ENCODE measurements at places on chromosomes 3 and 15.

DNA sequence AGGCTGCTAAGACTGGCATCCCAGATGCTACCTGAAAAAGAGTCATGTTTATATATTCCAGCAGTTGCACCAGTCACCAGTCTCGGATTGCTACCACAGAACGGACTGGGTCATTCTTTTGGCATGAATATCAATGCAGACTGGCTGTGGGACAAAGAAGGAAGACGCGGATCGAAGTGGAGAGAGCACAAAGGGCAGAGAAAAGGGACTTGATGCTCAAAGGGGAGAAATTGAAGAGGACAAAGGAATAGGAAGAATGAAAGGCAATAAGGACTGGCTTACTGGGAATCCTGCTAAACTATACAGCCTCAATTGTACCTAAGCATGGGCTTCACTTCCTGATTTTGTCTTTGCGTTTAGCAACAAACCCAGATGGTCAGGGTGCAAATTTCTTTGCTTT, 15.3 kb upstream of the DIS3L start:
- no peak for DNase-seq

- DNase-seq = no peak
Measured at GRCh38 chr3:17136136-17136721, 251.5 kb downstream of the PLCL2 start.

- no peak for DNase-seq
Measured at GRCh38 chr15:89963301-89964231, 37.6 kb upstream of the ZNF710 start.

DNA sequence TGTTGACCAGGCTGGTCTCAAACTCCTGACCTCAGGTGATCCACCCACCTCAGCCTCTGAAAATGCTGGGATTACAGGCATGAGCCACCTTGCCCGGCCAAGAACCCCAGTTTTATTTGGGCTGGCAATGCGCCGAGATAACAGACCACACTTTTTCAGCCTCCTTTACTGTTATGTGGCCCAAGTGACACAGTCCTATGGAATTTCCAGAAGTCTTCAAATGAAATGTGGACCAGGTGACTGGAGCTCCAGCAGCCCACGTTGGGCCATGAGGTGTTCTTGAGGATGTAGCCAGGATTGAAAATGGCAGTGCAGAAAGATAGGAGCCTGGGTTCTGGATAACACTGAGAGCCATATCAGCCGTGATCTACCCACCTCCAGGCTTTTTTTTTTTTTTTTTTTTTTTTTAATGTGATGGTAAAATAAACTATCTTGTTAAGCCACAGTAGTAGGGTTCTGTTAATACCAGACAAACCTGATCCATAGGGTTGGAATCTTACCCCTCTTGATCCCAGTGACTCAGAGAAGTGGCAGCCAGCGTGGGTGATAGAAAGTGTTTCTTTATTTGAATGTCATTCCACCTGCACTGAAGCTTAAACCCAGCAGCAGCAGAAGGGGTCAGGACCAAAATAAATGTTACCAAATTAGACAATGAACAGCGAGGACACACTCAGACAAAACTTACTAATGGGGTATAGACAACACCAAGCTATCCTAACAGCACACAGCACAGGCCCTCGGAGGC, 55.6 kb downstream of the LHFPL4 start:
- no peak for DNase-seq

DNA sequence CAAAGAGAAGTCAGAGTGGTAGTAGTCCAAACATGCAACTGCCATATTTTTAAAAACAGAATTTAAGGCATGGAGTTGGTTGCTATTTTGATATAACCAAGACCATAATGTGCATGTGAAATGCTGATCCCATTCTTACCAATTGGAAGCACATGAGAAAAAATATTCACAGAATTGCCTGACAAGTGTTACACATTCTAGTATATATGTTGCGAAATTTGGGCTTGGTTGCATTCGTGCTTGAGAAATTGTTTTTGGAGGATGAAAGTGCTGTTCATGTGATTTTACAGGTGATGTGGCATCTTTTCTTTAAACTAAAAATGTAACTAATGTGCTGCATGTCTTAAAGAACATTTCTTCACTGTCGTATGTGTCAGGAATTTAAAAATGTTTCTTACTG, 199.7 kb downstream of the CHL1 start:
- no peak for DNase-seq

- DNase-seq = no peak
Measured at GRCh38 chr3:23646184-23646920, 159.4 kb upstream of the UBE2E1 start.

DNA sequence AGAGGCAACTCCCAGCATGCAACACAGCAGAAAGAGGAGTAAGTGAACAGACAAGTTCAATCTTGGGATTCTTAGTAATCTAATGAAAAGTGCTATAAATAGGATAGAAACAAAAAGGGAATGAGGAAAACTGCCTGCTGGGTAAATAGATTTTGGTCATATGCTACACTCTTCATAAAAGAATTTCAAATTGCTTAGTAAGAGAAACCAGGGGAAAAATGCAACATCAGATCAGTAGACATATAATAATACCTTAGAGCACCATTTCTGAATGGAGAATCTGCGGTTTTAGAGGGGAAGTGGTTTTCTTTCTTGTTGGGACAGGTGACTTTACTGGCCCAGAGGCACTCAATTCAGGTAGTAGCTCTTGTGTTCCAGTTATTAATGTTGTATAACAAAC, 13.4 kb upstream of the TBC1D5 start:
- DNase-seq = no peak

GRCh38 chr3:122800031-122800430, 5.2 kb downstream of the SLC49A4 start:
- DNase-seq = no peak

GRCh38 chr3:167712445-167712844, 22.2 kb downstream of the PDCD10 start:
- no peak for DNase-seq

GRCh38 chr15:38128341-38128781, 124.3 kb upstream of the SPRED1 start:
- DNase-seq = no peak

DNA sequence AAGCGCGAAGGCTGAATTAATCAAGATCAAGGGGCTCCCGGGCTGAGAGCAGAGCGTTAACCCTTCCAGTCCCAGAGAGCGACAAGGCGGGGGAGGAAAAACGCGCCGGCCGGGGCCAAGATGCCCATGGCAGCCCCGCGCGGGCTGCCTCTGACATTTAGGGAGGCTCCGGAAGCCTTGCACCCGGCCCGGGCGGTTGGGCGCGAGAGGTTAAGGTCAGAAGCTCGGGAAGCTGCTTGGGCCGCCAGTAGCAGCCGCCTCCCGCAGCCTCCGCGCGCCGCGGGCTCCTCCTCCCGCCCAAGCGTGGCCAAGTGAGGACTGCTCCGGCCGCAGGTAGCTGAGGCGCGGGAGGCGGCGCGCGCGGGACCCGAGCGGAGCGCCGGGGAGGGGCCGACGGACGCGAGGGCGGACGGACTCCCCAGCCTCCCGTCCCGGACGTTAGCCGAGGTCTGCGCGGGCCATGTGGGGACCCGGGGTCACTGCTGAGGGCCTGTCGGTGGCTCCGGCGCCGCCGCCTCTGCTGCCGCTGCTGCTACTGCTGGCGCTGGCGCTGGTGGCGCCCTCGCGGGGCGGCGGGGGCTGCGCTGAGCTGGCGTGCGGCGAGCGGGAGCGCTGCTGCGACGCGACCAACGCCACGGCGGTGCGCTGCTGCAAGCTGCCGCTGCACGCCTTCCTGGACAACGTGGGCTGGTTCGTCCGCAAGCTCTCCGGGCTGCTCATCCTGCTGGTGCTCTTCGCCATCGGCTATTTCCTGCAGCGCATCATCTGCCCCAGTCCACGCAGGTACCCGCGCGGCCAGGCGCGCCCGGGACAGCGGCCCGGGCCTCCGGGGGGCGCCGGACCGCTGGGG, at the start of gene C3orf80:
TSS of gene C3orf80 (plus strand) at position 247 of the 850 bp plus-strand sequence. CDS start at position 461, 214 bp downstream.
- no peak for DNase-seq

GRCh38 chr15:67762610-67763368, 62.5 kb upstream of the SKOR1 start:
- DNase-seq = no peak

- DNase-seq = no peak
Measured at GRCh38 chr3:15728766-15729165, 69.0 kb downstream of the ANKRD28 start.

GRCh38 chr3:114834175-114834940, 312.7 kb downstream of the ZBTB20 start:
- no peak for DNase-seq

DNA sequence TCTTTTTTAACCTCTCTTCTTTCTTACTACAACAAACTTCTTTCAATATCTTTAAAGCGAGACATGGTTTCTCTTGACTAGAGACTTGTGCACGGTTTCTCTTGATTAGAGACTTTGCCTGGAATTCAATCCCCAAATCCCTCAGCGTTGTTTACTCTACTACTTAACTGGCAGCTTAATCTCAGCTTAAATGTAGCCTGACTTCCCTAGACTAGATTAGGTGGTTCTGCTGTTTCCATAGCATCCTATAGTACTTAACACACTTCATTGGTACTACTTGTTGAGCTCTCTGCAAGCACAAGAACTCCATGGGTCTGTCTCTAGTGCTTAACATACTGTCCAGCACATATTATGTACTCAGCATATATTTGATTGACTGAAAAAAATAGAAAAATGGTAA, 168.2 kb upstream of the GPR149 start:
- DNase-seq = no peak

- no peak for DNase-seq
Measured at GRCh38 chr3:151439652-151440125, 21.2 kb downstream of the IGSF10 start.

GRCh38 chr15:42068601-42069000, 25.8 kb downstream of the PLA2G4D start:
- no peak for DNase-seq
